Tracheal epithelial cell (primary cell): ENCODE measurements at places on chromosomes 5 and 9. TPM values are rescaled to one million over a fixed set of nuclear protein-coding genes. Genes with fewer than 3 reads are reported as not detected.

FBN2 gene
- total RNA-seq = 21.2 and 38.6 TPM in 2 replicates

RASA1 gene
- 23.7 and 46.3 TPM in 2 replicates for total RNA-seq

UNC5A gene
- 0.24 TPM in 1 of 2 replicates, not detected in the other for total RNA-seq

MAP1B gene
- 5.8 and 53.7 TPM in 2 replicates for total RNA-seq

TLR4 gene
- 0.48 and 0.64 TPM in 2 replicates for total RNA-seq

MSX2 gene
- total RNA-seq = under 0.01 TPM in 1 of 2 replicates, not detected in the other

DMRT2 gene
- total RNA-seq = 0.24 and 1.1 TPM in 2 replicates

ARHGEF39 gene
- total RNA-seq = 1.3 and 4.6 TPM in 2 replicates

LSM11 gene
- 3.6 and 4.1 TPM in 2 replicates for total RNA-seq

KCNMB1 gene
- not detected in 2 replicates for total RNA-seq

NUP214 gene
- 10.6 and 15.3 TPM in 2 replicates for total RNA-seq

TLX3 gene
- 0.24 TPM in 1 of 2 replicates, not detected in the other for total RNA-seq

NIM1K gene
- 0.24 TPM in 1 of 2 replicates, not detected in the other for total RNA-seq

ABO gene
- under 0.01 and 0.43 TPM in 2 replicates for total RNA-seq

PCDHA4 gene
- total RNA-seq = 0.21 and 1.2 TPM in 2 replicates

ARHGEF37 gene
- total RNA-seq = 20.5 and 24.5 TPM in 2 replicates

IFNE gene
- 5.3 and 6.2 TPM in 2 replicates for total RNA-seq

TBC1D2 gene
- total RNA-seq = 74.5 and 89.1 TPM in 2 replicates

MYOT gene
- total RNA-seq = not detected in 2 replicates

MAMDC2 gene
- 2.3 and 9.6 TPM in 2 replicates for total RNA-seq

ST8SIA4 gene
- total RNA-seq = under 0.01 TPM in 1 of 2 replicates, not detected in the other

RPL12 gene
- total RNA-seq = 2,568 and 3,770 TPM in 2 replicates

NCS1 gene
- 40.1 and 60.7 TPM in 2 replicates for total RNA-seq

IFNK gene
- not detected in 2 replicates for total RNA-seq

ZNF658 gene
- total RNA-seq = 2.7 and 5.3 TPM in 2 replicates

IRGM gene
- not detected in 2 replicates for total RNA-seq

RUSC2 gene
- 4.0 and 10.4 TPM in 2 replicates for total RNA-seq

HAVCR2 gene
- total RNA-seq = 0.43 and 0.72 TPM in 2 replicates

PCDHGA5 gene
- 0.24 TPM in 1 of 2 replicates, not detected in the other for total RNA-seq

PCDHA2 gene
- total RNA-seq = not detected in 2 replicates

TSSK1B gene
- total RNA-seq = under 0.01 and 0.21 TPM in 2 replicates

SH3GL2 gene
- 0.48 TPM in 1 of 2 replicates, not detected in the other for total RNA-seq

PCDHB5 gene
- total RNA-seq = 0.24 and 0.64 TPM in 2 replicates

SPINK6 gene
- not detected in 2 replicates for total RNA-seq

FGFR4 gene
- 3.8 and 4.6 TPM in 2 replicates for total RNA-seq

ARL15 gene
- 14.2 and 17.9 TPM in 2 replicates for total RNA-seq

DBH gene
- total RNA-seq = not detected in 2 replicates

ADRA1B gene
- 1.2 TPM in 1 of 2 replicates, not detected in the other for total RNA-seq

GADD45G gene
- total RNA-seq = 0.64 TPM in 1 of 2 replicates, not detected in the other

FOXI1 gene
- not detected in 2 replicates for total RNA-seq

DHFR gene
- total RNA-seq = 2.6 and 4.8 TPM in 2 replicates

ANKDD1B gene
- 0.72 and 1.5 TPM in 2 replicates for total RNA-seq

CCNJL gene
- 1.5 and 4.8 TPM in 2 replicates for total RNA-seq

SPINK13 gene
- not detected in 2 replicates for total RNA-seq
